ENCODE measurements at places on chromosomes 12 and 14.

- H3K36me3 ChIP-seq, result no peaks in the 10 kb centered on the region
- H3K4me3 ChIP-seq, result no peak overlapping the region
- no peaks in the 10 kb centered on the region for H3K27me3 ChIP-seq
Observed at GRCh38 chr14:71591929-71592328, 340.3 kb upstream of the RGS6 start.

GRCh38 chr14:63478437-63478852 lies 64.7 kb downstream of the PPP2R5E start:
- peaks cover 33% of the 10 kb centered on the region for H3K4me1 ChIP-seq
- H3K27ac ChIP-seq, result no peak overlapping the region
- no peak overlapping the region for H3K4me3 ChIP-seq
- H3K36me3 ChIP-seq, result no peaks in the 10 kb centered on the region
- H3K27me3 ChIP-seq, result no peaks in the 10 kb centered on the region

DNA sequence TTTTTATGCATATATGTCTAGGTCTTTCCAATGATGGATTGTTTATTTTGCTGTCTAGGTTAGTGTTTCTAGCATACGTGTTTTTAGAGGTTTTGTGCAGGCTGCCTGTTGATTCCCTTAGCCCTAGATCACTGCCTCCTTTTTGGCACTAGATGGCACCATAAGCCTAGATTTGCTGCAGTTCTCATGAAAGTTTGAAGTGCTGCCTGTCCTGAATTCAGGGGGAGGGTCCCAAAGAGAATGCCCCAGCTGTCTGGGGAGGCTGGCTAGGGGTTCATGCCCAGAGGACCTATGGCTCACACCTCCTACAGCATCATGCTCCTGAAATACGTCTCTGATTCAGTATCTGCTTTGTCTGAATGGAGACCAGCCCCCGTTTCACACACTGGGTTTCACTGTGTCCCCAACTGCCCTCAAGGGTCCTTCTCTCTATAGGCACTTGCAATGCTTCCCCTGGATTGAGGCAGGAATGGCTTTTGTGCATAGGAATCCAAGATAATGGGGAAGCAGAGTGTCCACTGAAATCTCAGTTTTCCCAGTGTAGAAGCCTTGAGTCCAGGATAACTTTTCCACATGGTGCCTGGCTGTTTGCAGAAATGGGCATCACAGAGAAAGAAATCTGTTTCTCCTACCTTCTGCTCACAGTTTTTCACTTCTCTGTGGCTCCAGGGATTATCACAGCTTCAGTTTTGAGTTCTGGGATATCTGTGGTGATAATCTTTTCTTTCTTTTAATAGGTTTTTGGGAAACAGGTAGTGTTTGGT lies 14.2 kb upstream of the TXNRD1 start:
- no peaks in the 10 kb centered on the region for H3K4me1 ChIP-seq
- H3K36me3 ChIP-seq, result no peaks in the 10 kb centered on the region
- H3K27ac ChIP-seq, result no peak overlapping the region
- peak; percentile 60 for DNase-seq

DNA sequence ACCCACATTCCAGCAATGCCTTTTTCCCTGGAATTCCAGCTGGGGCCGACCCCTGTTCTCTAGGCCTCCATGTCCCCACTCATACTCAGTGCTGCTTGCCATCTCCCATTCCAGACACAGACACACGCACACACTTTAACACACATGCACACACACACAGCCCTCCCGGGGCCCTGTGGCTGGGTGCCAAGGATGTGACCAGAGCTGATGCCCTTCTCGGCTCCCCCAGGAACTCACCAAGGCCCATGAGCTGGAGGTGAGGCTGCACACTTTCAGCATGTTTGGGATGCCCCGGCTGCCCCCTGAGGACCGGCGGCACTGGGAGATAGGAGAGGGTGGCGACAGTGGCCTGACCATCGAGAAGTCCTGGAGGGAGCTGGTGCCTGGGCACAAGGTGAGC lies 4.3 kb downstream of the PLEKHG6 start:
- H3K27ac ChIP-seq, result no peak overlapping the region
- H3K4me3 ChIP-seq, result no peak overlapping the region
- H3K27me3 ChIP-seq, result no peaks in the 10 kb centered on the region
- peaks cover 31% of the 10 kb centered on the region for H3K4me1 ChIP-seq
- no peak for DNase-seq

DNA sequence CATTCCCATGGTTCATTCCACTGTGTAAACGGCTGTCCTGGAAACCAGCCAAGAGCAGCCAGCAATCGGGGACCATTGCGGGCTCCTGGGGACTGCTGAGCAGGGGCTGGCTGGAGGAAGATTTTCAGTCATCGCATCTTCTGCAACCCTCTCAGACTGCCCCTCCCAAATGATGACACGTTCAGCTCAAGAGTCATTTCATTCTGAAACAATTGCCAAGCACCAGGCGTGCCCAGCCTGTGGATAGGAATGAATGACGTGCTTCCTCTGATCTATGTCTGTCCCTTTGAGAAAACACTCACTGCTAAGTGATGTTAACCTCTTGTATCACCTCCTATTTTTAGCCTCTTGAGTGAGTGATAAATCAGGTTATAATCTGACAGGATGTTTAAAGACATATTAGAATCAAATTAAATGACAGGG lies 62.0 kb downstream of the NDUFA12 start:
- no peak overlapping the region for H3K27ac ChIP-seq
- H3K36me3 ChIP-seq, result no peaks in the 10 kb centered on the region
- DNase-seq, result no peak
- no peak overlapping the region for H3K4me3 ChIP-seq
- H3K4me1 ChIP-seq, result no peaks in the 10 kb centered on the region

GRCh38 chr12:2484141-2484776 lies 310.5 kb upstream of the FKBP4 start:
- no peaks in the 10 kb centered on the region for H3K4me1 ChIP-seq
- no peak for DNase-seq
- H3K27ac ChIP-seq, result no peak overlapping the region
- H3K4me3 ChIP-seq, result no peak overlapping the region
- no peaks in the 10 kb centered on the region for H3K36me3 ChIP-seq

- H3K4me1 ChIP-seq, result peaks cover 29% of the 10 kb centered on the region
- H3K4me3 ChIP-seq, result peak overlapping the region; percentile 97
- H3K36me3 ChIP-seq, result no peaks in the 10 kb centered on the region
- peak overlapping the region; percentile 19 for H3K27ac ChIP-seq
Observed at GRCh38 chr12:49111206-49111605, 559 bp upstream of the LMBR1L start.

DNA sequence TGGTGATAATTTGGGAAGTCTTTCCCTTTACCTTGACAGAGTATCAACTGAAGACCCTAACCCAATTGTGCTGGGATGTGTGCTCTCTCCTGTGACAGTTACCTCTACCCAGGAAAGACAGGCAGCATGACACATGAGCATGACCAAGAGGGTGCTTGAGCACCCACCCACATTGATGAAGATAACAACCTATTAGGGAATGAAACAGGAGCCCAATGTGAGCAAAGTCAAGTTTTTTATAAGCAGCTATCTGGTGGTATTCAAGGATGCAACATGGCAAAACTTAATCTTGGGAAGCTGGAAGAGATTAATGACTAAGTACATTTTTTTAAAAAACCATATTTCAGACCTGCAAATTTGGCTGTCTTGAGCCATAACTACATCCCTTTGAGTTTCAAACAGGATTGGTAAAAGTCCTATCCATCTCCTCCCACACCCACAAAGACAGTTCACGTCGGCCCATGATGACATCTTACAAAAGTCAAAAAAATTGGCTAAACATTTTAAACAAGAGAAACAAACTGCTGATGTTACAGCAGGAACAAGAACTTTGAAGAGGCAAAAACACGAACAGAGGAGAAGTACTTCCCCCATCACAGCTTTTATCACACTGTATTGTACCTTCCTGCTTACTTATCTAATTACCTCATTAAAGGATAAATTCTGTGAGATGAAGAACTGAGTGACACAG lies 60.3 kb downstream of the MED13L start:
- no peak overlapping the region for H3K4me3 ChIP-seq
- DNase-seq, result no peak
- no peaks in the 10 kb centered on the region for H3K27me3 ChIP-seq
- no peak overlapping the region for H3K27ac ChIP-seq
